Dermis microvascular lymphatic vessel endothelial cell (primary cell): ENCODE measurements at places on chromosomes 12 and 14. TPM values are rescaled to one million over a fixed set of nuclear protein-coding genes. Genes with fewer than 3 reads are reported as not detected.

BEST3 gene
- total RNA-seq = under 0.01 and 0.25 TPM in 2 replicates

B4GALNT3 gene
- total RNA-seq = under 0.01 TPM in 2 replicates

TULP3 gene
- total RNA-seq = 15.8 and 16.9 TPM in 2 replicates

PUS7L gene
- 5.6 and 8.9 TPM in 2 replicates for total RNA-seq

LTBR gene
- total RNA-seq = 30.7 and 47.9 TPM in 2 replicates

A2ML1 gene
- total RNA-seq = not detected in 2 replicates

C2CD5 gene
- total RNA-seq = 11.7 and 12.6 TPM in 2 replicates

GPR135 gene
- 0.39 and 0.63 TPM in 2 replicates for total RNA-seq

AKAP3 gene
- 0.64 and 1.5 TPM in 2 replicates for total RNA-seq

MUCL1 gene
- not detected in 2 replicates for total RNA-seq

CCNB1IP1 gene
- total RNA-seq = 38.6 and 39.7 TPM in 2 replicates

TFCP2 gene
- 9.2 and 13.9 TPM in 2 replicates for total RNA-seq

THAP2 gene
- 2.1 and 2.7 TPM in 2 replicates for total RNA-seq
